Esophagus muscularis mucosa (tissue), 4 donors: ENCODE measurements at places on chromosomes 3 and 15. TPM values are rescaled to one million over a fixed set of nuclear protein-coding genes. Genes with fewer than 3 reads are reported as not detected.

ACSBG1 gene
- total RNA-seq, result 1.2 TPM

DNA sequence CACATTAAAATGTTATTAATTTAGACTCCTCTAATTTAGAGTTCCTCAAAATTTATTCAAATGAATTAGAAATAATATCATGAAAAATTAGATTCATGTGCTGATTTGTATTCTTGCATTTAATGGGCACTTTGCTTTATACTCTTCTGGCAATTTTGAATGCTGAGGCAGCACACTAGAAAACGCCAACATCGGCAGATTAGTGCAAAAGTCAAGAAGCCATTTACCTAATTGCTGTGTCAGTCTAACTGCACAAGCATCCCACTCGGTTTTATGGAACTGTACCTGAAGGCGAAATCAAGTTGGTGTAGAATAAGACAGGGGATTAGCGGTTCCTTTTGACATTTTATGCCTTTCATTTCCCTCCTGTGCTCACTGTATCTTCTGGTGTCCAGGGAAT is 382.0 kb downstream of the ROBO2 start:
- no peak for DNase-seq

SLC6A1 gene
- 0.34 TPM for total RNA-seq

DNA sequence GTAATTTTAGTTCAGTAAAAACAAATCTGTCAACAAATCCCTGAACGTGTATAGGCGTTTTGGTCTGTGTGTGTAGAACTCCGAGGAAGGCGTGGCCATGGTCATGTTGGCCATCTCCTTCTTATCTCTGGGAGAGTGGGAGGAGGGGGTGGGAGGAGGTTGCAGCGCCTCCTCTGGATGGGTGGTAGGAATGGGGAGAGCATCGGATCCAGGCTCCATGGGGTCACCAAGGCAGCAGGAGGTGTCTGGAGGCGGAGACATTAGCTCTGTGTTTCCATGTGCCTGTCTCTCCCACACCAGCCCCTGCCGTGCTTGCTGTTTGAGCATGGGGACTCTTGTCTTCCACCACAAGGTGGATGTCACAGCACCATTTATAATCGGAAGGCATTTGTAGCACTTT is 34.5 kb upstream of the TRPM1 start:
- peak; percentile 53 for DNase-seq

DNA sequence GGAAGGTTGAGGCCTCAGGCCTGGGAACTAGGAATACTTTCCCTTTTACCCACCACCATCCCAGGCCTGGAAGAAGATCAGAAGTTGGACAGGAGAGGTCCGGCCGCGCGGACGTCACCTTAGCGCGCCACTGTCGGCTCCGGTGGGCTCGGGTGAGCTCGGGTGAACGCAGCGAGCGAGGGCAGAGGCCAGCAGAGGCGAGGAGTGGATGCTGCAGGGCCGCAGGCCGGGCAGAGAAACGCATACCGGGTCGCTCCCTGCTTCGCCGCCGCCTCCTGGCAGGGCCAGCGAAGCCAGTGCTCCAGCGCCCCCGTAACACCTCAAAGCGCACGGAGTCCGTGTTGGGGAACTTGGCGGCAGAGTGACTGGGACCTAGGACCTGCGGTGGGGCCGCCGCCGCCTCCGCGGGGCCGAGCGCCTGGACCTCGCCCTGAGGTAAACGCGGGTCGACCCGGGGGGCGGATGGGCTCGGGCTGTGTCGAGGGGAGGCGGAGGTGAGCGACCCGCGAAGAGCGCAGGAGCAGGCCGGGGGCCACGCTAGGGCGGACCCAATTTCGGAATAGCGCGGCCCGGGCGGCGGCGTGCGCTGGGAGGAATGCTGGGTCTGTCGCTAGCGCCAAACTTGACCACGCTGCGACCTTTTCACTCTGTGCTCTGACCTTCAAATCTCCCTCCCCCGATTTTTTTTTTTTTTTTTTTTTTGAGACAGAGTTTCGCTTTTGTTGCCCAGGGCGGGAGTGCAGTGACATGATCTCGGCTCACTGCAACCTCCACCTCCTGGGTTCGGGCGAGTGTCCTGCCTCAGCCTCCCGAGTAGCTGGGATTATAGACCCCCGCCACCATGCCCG is 1.6 kb downstream of the CYP11A1 start:
- DNase-seq, result no peak

DNA sequence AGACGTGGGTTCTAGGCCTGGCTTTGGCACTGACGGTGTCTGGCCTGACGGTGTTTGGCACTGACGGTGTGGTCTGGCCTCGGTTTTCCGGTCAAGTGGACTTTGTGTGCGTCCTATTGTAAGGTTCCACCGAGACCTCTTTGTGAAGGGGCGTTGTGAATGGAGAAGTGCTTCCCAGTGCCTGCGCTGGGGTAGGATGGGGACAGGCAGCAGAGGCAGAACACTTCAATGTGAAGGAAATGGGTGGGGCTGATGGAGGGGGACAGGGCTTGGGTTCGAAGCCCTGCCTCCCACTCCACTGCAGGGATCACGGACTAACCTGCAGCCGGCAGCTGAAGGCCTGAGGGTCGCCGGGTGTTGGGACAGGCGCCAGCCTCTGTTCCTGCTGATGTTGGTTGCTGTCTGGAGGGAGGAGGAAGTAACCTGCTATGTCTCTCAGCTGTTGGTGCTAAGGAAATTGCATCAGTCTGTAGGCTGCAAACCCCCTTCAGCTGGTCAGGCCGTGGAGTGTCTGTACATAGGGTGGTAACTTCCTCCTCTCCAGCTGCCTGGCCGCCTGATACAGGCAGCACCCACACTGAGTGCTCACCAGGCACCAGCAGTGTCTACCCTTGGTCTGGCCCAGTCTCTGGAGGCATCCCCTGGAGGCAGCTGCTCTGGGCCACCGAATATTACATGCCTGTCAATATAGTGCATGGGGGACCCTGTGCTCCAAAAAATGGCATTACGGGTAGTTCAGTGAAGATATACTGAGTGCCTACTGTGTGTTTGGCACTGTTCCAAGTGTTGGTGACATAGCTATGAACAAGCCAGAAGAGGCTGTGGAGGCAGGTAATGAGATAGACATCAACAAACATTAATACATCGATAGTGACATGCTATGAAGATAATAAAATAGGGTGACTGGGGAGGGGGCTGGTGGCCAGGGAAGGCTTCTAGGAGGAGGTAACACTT is 1.1 kb downstream of the TM6SF1 start:
- no peak for DNase-seq

LYZL4 gene
- not detected for total RNA-seq
